ENCODE measurements at places on chromosomes 13 and 19.

GRCh38 chr19:48023011-48023410, 20.9 kb downstream of the CABP5 start:
- DNase-seq = no peak

GRCh38 chr19:45615795-45616703, 14.0 kb upstream of the GPR4 start:
- peak; percentile 81 for DNase-seq

- DNase-seq = peak; percentile 56
Observed at GRCh38 chr19:4267101-4267900, 11.8 kb upstream of the SHD start.

- DNase-seq = no peak
Observed at GRCh38 chr13:114067381-114067885, 65.0 kb downstream of the RASA3 start.

- no peak for DNase-seq
Observed at GRCh38 chr13:33634546-33634982, 183.4 kb upstream of the RFC3 start.

GRCh38 chr19:10403137-10404021, at the start of gene CDC37:
Gene CDC37, minus strand, starts transcription at chr19:10403542. Its CDS starts 63 bp downstream, at chr19:10403479.
- DNase-seq = peak; percentile 79

- DNase-seq = no peak
Observed at GRCh38 chr19:40945645-40946044, 45.4 kb upstream of the CYP2B6 start.

- no peak for DNase-seq
Observed at GRCh38 chr13:23598369-23598768, 28.2 kb downstream of the TNFRSF19 start.

DNA sequence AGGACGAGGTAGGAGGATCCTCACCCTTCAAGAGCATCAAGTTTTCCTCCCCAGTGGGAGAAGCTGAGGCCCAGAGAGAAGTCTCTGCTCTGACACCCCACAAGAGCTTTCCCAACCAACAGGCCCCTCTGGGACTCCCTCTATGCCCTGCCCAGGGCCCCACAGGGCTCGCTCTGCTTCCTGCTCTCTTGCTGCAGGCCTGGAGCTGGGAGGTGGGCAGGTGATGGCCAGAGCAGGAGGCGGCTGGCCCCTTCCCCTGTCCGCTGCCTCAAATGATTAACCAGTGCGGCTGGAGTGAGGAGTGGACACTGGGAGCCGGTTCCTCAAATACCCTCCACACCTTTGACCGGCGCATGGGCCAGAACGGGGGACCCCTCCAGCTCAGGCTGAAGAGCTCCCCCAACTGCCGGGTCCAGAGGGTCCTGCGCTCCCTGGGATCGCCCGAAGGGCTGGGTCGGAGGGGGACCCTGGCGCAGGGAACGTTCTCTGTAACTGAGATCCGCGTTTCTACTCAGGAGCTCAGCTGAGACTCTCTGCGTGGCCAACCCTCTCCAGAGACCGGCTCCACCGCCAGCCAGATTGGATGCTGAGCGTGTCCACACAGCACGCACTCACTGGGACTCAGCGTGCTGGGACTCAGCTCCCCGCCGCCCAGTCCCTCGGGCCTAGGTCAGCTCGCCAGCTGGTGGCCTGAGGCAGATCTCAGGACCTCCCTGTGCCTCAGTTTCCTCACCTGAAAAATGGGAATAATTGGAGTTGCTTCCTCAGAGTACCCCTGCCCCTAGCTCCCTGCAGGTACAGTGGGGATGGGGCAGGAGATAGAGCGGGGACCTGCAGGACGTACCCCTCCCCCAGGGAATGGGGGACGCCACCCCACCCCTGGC, 6.7 kb upstream of the ONECUT3 start:
- DNase-seq = no peak

DNA sequence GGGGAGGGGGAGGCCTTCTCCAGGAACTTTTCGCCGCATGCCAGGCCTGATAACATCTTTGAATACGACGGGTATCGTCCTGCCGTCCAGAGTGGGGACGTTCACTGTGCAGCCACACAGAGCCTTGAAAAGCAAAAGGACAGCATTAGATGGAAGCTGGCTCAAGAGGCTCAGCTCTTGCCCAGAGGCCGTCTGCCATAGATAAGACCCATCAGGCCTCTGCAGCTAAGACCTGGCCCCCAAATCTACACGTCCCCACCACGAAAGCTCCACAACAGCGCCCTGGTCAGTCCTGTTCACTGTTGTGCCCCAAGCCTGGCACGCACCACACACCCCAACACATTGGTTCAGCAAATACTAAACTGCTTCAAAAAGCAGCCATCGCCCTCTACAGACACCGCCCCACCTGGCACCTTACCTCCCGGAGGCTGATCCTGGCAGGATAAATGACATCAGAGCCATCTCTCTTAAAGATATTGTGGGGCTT, 2.1 kb downstream of the DNAJB1 start:
- no peak for DNase-seq
